Stimulated activated CD4-positive, alpha-beta T cell treated with anti-CD3 and anti-CD28 coated beads, Interleukin-2, amount 100 ng/mL, for 48 hours (primary cell): ENCODE measurements at places on chromosomes 7 and 10.

DNA sequence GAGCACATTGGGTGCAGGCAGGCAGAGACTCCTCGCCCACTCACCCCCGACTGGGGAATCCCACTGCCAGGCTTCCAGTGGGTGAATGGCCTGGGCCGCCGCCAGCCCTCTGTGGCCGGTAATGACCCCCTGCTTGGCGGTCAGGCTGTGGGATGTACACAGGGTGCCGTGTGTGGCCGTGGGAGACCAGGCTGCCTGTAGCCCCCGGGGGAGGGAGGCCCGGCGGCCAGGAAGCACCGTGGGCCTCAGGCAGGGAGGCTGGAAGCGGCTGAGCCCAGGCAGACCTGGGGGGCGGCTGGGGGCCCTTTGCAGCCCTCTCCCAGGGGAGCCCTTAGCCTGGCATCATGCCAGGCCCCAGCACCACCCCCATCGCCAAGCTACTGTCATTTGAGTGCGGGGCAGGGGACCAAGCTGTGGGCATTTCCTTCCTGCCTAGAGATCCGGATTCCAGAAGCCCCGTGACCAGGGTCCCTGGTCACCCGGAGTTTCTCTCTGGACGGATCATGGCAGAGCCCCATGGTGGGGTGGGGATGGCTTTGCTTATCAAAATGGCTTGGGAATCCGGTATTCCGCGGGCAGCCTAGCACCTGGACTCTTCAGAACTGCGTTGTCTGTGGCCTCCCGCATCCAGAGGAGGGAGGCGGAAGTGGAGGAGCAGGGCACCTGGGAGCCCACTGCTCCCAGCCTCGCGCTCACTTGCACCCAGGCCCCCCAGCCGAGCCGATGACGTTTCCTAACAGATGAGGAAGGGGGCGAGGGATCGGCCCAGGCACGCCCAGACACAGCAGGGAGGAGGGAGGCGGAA is 1.1 kb downstream of the TTYH3 start:
- DNase-seq, result peak; percentile 47

DNA sequence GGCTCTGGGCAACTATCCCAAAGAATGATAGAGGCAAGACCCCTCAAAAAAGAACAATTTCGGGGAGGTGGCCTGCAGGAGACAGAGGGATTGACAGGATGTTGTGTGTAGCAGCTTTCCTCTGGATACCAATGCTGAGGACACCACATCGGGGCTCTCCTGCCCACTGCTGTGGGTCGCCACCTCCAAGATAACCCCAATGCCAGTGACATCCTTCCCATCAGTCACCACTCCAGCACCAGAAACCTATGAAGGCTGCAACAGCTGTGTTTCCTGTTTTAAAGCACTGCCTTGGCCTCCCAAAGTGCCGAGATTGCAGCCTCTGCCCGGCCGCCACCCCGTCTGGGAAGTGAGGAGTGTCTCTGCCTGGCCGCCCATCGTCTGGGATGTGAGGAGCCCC is 17.6 kb downstream of the ARHGAP19 start:
- DNase-seq, result no peak

DNA sequence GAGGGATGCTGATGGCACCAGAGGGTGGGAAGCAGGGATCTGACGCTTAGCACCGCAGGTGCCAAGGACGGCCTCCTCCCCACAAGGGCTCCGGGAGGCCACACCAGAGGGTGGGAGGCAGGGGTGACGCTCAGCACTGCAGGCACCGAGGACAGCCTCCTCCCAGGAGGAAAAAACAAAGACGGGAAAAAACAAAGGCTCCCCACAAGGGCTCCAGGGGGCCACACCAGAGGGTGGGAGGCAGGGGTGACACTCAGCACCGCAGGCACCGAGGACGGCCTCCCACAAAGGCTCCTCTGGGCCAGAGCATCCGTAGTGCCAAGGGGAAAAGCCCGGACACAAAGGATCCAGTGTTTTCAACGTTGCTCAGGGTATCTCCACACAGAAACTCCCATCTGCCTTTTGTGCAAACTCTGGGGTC is 25.6 kb downstream of the DIP2C start:
- DNase-seq, result no peak

GRCh38 chr10:11104772-11105675 is 87.4 kb downstream of the CELF2 start:
- no peak for DNase-seq

GRCh38 chr7:84799106-84799505 is 387.8 kb downstream of the SEMA3D start:
- no peak for DNase-seq

GRCh38 chr7:44883961-44884620 is 1.2 kb downstream of the PURB start:
- DNase-seq, result no peak
